Activated T-helper 1 cell treated with anti-CD3 and anti-CD28 coated beads, Interleukin-2, amount 50 U/mL, for 16 hours (primary cell): ENCODE measurements at places on chromosomes 1 and 21.
A peak's percentile ranks its signal among the peaks of the same experiment; 100 is the strongest.

- no peak for DNase-seq
Observed at GRCh38 chr1:44723064-44723463, 7.9 kb downstream of the RNU5D-1 start.

DNA sequence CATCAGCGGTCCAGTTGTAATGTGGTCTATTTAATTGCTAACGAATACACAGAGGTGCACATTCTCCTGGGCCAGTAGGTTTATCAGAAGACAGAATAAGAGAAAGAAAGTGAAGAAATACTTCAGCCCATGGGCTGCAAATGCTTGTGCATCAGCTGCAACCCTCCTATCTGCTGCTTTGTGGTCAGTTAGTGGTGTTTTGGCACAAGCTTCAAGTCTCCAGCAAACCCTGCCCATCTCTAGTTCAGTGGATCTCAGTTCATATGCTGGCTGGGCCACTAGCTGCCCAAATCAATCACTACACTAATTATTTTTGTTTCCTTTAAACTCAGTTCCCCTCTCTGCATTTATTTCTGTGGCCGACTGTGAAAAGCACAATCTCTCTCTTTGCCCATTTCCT is 124.2 kb downstream of the KCNJ6 start:
- DNase-seq = no peak

DNA sequence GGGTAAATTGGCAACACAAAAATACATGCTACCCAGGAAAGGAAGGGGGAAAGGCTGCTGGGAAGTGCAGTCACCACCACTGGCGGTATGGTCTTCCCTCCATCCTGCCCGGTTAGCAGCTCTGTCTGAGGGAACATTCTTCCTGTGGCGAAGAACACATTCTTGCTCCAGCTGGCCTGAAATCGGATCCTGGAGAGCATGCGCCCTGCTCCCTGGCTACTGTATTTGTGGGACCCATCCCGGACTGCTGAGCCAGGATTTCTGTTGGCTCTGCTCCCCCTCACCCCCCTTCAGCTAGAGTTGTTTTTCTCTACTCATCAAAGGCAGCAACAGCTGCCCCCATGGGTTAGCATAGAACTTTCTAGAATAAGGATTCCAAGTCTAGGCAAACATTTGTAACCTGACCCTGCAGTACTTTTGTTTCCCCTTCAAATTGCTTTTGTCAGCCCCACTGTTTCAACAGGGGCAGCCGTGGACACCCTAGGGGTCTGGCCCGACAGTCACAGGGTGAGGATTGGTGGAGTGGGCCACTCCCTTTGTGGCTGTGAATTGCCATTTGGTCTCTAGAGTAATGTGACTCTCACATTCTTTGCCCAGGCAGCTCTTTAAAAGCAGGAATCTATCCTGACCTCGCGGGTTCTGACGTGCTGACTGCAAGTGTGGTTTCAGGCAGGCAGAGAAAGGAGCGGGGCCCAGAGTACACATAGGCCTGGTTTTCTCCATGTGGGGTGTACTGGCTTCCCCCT is 157.7 kb downstream of the TOMM20 start:
- DNase-seq = no peak

- no peak for DNase-seq
Observed at GRCh38 chr1:184504040-184504954, 117.5 kb downstream of the C1orf21 start.

DNA sequence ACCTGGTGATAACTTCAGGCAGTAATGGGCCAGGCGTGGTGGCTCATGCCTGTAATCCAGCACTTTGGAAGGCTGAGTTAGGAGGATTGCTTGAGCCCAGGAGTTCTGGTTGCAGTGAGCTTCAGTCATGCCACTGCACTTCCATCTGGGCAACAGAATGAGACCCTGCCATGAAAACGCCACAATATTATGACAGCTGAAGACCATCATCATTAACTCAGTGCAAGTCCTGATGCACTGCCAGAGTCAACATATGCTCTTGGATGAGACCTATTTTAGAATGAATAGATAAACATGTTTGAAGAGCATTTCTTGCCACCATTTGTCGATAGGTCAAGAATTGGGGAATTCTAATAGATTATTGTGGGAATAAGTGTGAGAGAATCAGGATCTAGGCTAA is 26.4 kb downstream of the HENMT1 start:
- DNase-seq = no peak

DNA sequence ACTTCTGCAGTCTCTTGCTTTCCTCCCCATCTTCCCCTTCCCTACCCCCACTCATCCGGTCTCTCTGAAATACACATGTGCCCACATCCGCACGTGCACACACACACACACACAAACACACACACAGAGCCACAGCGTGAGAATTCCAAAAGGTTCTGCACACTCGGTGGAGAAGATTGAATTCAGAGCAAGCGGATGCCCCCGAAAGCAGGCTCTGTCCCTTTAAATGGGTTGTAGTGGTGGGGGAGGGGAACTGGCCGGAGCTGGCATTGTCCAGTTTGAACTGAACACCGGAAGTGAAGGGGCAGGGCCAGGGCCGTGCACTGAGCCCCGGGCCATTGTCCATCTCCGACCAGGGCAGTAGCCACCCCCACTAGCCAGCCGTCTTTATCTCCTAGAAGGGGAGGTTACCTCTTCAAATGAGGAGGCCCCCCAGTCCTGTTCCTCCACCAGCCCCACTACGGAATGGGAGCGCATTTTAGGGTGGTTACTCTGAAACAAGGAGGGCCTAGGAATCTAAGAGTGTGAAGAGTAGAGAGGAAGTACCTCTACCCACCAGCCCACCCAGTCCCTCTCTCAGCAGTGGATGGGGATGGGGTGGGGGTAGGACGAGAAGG is 1.3 kb upstream of the LIN28A start:
- no peak for DNase-seq

- no peak for DNase-seq
Observed at GRCh38 chr1:167618789-167619188, 11.2 kb upstream of the RCSD1 start.

DNA sequence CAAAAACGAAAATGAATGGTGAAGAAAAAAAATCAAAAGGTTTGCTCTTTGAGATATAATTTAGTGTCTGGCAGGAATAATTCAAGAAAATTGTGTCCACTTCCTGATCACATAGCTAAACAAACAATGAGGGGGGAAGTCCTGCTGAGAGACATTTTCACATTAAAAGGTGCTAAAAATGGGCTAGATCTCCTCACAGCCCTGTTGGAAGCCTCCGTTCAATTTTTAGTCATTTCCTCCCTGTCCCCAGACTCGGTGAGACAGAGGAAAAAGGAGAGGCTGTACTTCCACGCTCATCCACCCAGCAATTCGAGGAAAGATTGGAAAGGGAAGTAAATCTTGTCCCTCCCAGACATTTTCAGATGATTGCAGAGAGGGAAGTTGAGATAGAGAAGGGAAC is 103.7 kb downstream of the BARHL2 start:
- no peak for DNase-seq

- DNase-seq = no peak
Observed at GRCh38 chr1:1081311-1082238, 7.5 kb upstream of the RNF223 start.

DNA sequence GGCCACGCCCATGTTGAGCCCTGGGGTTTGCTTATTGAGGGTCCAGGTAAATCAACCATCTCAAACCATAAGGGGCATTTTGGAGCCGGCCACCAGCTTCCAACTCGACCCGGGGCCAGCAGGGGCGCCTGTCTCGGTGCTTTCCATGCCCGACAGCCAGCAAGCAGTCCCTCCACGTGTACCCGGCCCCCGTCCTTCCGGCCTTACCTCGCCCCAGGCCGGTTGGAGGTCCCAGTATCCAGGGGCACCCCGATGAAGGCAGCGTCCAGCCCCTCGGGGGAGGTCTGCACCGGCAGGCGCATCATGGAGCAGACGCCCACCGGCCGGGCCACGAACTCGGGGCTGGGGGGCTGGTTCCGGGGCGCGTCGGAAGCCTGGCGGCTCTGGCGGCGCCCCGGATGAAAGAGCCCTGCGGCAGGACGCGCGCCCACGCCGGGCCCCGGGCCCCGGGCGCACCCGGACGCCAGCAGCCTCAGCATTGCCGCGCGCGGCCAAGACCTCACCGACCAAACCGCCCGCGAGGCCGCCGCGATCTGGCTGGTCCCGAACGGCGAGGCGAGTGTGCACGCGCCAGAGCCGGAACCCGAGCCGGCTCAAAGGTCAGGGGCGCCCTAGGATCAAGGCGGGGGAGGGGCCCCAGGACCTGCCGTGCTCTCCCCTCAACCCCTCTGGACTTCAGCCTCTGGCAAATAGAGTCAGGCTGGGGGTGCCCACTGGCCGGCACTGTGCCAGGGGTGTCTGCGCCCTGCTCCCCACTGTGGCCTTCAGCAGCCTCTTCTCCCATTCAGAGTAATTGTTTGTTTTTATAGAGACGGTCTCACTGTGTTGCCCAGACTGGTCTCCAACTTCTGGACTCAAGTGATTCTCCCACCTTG is at the start of gene AGMAT:
AGMAT (minus strand) TSS at position 563 of the 875 bp plus-strand sequence; CDS start at position 479, 84 bp downstream.
- DNase-seq = peak; percentile 18

- DNase-seq = no peak
Observed at GRCh38 chr1:26148887-26149286, 10.0 kb upstream of the FAM110D start.

DNA sequence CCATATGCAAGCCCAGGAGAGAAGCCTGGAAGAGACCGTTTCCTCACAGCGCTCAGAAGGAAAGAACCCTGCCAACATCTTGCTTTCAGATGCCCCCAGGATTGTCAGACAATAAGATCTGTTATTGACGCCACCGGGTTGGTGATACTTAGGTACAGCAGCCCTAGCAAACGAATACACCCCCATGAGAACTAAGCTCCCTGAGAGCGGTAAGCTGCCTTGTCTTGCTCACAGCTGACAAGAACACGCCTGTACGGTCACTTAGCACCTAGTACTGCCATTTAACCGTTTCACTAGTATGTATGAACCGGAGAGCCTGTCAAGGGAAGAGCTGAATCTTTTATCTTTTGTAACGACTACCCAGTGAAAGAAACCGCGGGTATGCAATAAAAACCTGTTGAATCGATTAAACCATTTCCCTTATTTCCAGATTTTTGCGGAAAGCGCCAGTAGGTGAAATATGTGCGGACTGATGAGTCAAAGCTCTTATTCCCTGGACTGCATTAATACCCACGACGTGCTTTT is 619 bp upstream of the ZBTB8B start:
- no peak for DNase-seq
